Hematopoietic multipotent progenitor cell treated with erythropoietin and hydrocortisone succinate and interleukin-3 and kit ligand, for 6 days (in vitro differentiated cells): ENCODE measurements at places on chromosomes 2 and 18.
A peak's percentile ranks its signal among the peaks of the same experiment; 100 is the strongest.

DNA sequence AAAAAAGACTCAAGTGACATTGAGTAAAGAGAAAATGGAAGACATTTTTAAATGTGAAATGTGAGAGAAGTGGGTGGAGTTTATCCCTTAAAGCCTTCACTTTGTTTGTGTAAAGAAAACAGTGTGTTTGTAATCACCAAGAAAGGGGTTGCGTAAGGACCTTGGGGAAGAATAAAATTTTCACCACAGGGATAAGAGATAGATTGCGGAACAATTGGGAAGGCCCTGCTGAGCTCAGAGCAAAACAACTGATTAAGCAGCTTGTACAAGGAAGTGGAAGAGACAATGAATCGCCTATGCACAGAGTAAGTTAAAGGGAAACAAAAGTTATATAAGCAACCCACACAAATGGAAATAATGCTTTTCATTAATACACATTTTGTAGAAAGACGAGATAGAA, 327.7 kb downstream of the RAD51AP2 start:
- no peak for DNase-seq

GRCh38 chr2:127566139-127566417, 30.6 kb downstream of the MYO7B start:
- no peak for DNase-seq

GRCh38 chr18:48826271-48826670, 124.5 kb downstream of the SMAD7 start:
- no peak for DNase-seq

GRCh38 chr18:76678248-76678647, 144.1 kb upstream of the ZNF236 start:
- no peak for DNase-seq

- DNase-seq, result no peak
Measured at GRCh38 chr18:7742224-7742623, 175.1 kb downstream of the PTPRM start.

GRCh38 chr2:65465857-65466256, 33.5 kb upstream of the SPRED2 start:
- DNase-seq, result no peak

- peak; percentile 59 for DNase-seq
Measured at GRCh38 chr2:223459328-223459939, 142.7 kb downstream of the SCG2 start.

GRCh38 chr2:239009589-239009961, 161.7 kb downstream of the TWIST2 start:
- DNase-seq, result no peak

DNA sequence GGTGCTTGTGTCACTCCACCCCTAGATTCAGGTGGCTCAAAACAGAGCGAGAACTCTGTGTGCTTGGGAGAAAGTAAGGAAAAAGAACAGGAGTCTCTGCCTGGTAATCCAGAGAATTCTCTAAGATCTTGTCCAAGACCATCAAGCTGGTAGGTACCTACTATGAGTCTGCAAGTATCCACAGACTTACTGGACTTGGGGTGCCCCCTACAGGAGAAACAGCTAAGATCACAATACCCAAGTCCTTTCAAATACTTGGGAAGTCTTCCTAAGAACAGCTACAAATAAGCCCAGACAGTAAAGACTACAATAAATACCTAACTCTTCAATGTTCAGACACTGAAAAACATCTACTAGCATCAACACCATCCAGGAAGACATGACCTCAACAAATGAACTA, 1143.6 kb upstream of the ACVR2A start:
- DNase-seq, result peak; percentile 11

DNA sequence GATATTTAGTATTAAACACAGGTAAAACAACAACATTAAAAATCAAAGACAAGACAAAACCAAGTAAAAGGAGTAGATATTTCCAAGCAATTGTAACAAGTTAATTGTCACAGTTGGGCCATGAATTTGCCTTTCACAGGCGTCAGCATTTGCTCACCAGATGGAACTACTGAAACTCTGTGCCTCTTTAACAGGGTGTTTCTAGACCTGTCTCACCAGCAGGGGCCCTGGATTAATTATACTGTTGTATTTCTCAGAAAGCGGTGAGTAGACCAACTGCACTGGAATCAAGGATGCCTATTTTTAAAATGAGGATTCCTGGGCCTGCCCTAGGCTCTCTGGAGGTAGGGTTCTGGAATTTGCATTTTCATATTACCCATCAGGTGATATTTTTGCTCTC, 92.6 kb downstream of the UPP2 start:
- DNase-seq, result no peak

GRCh38 chr2:7634409-7634808, 717.2 kb downstream of the RNF144A start:
- no peak for DNase-seq

DNA sequence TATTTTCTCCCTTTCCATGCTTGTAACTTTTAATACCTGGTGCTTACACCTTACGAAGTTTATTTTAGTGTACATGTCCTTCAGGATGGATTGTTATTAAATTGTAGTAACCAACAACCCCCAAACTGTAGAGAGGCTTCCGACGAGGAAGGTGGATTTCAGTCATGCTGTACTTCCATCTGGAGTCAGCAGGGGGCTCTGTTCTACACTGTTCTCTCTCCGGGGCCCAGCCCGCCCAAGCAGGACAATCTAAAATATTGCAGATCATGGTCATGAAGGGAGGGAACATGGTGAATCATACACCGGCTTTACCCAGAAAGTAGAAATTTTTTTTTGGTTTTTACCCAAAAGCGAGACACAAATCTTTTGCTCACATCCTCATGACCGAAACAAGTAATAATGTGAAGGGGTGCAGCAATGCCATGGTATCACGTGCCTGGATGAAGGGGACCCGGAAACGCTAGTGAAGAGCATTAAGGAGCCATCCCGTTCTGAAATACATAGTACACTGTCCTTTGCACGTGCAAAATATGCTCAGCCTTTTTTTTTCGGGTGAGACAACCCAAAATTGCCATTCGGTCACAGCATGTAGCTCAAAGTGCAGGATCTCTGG, 884.8 kb downstream of the EPHA4 start:
- peak; percentile 73 for DNase-seq

DNA sequence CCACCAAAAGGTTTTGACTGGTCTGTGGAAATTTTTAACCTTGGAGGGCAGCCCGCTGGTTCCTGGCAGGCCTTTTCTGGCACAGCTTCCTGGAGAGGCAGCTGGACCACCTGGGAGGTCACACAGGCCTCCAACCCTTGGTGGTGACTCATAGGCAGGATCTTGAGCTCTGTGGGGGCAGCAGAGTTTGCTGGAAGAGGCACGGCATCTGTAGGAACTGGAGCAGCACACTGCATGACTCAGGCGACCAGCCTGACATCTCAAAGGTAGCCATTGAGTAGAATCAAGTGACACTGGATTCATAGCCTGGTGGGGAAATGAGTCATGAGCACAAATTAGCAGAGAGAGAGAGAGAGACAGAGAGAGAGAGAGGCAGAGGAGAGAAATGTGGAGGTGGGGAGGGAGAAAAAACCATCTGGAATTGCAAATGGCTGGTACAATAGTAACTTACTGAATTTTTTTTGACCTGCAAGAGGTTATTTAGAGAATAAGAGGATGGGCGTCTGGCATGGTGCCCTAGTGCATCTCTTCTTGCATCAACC, 57.4 kb downstream of the TRPM8 start:
- no peak for DNase-seq

DNA sequence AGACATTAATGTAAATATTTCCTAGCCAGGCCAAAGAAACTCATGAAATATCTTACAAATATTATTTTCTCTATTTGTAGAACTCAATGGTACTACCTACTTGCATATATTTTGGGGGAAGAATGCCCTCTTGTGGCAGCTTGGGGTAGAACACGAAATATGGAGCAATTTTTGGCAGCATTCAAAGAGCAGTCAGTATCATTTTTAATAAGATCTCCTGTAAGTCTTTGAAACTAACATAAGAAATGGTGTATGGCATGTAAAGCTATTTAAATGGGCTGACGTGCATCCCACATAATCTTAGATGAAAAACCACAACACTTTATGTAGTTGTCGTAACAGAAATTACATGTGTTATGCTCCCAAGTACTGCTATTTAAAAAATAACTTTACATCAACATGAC, 62.3 kb upstream of the CCDC195 start:
- peak; percentile 59 for DNase-seq

- no peak for DNase-seq
Measured at GRCh38 chr2:20061476-20061875, 10.0 kb upstream of the LAPTM4A start.

DNA sequence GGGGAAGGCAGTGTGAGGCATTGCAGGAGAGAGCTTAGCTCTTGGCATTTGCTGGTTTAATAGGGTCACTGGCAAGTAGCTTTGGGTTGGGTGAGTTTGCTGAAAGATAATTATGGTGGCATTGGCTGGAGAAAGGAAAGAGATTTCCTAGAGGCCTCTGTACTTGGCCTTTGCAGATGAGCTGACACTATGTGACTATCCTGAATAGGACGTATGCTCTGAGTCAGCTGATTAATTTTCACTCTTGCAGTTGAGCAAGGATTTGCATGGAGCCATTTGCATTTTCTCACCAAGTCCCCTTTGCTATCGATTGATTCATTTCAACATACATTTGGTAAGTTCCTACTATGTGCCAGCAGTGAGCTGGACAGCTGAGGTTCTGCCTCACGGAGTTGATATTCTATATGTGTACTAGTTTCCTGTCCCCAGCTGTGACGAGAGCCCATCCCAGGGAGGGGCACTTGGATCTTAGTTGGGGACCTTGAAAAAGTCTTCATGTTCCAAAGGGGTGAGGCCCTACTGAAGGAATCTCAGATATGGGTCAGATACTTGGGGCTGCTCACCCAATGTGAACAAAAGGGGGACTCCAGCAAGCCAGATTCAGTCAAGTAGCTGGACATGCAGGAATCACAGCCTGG, 245.7 kb downstream of the LOXHD1 start:
- no peak for DNase-seq

GRCh38 chr2:106532236-106532635, 45.1 kb downstream of the CD8B2 start:
- DNase-seq, result no peak

DNA sequence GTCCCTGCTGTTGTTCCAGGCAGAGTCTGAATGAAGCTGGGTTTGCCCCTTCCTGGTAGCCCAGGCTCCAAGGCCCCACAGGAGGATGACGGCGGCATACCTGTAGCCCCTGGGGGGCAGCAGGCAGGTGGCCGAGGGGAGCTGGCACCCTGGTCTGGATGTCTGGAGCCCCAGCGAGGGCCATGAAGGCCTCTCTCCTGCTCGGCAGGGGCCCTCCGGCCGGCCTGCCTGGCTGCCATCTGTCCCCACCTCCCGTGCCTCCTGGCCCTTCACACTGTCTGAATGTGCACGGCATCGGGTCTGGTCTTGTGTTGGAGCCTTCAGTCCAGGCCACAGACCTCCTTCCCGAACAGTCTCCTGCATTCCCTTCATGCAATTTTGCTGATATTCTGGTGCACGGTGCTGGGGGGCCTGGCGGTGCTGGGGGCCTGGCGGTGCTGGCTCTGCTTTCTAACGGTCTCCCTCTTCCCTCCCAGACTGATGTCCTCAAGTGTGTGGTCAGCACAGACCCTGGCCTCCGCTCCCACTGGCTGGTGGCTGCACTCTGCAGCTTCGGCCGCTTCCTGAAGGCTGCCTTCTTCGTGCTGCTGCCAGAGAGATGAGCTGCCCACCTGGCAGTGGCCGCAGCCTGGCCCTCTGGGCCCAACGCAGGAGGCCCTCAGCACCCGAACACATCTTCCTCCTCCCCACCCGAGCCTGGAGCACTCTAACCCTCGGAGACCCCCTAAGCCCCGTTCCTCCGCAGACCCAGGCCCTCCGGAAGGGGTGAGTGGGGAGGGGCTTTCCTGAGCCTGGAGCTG, 13.5 kb downstream of the BOK start:
- DNase-seq, result no peak

DNA sequence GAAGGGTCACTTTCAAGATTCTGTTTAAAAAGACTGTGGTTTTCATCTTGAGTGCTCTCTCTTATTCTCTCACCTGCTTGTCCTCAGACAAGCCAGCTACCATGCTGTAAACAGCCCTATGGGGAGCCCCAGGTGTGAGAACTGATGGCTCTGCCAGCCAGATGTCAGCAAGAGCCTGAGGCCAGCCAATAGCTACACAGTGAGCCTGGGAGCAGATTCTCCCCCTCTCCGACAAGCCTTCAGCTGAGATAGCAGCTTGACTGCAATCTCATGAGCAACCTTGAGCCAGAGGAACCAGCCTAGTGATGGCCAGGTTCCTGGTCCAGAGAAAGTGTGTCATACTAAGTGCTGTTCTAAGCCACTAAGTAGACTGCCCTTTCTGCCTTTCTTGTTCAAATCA, 272.1 kb downstream of the NAPG start:
- no peak for DNase-seq

DNA sequence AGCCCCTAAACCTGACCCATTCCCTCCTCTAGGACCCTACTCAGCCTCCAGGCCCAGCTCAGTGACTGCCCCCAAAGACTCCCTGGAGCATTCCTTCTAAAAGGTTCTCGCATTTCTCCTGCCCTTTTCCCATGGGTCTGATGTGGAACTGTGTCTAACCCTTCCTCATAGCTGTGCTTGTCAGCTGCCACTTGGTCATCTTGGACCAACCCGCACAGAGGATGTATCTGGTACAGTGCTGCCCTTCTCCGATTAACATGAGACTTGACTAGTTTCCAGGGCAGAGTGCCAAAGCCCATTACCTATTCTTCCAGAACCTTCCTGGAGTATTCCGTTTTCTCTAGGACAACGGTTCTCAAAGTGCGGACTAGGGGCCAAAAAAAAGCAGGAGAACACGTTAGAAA, 518 bp upstream of the NFU1 start:
- peak; percentile 46 for DNase-seq
